PC-3 (cell line): ENCODE measurements at places on chromosomes 12 and 14. TPM values are rescaled to one million over a fixed set of nuclear protein-coding genes. Genes with fewer than 3 reads are reported as not detected.

DNA sequence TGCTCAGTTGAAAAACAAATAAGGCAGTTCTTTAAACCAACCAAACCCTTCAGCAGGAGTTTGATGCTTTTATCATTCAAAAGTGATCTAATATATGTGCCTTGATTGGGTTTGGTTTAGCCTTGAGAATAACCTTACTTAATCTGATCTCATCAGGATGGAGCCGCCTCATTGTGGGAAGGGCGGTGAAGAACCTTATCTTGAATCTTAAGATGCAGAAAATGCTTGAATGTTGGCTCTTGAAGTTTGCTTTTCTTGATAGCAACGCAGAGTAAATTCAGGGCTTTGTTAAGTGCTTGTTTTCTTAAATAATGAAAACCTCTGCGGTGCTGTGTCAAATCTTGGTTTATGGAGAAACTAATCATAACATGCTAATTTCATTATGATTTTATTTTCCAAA is 138.2 kb downstream of the MON2 start:
- no peak overlapping the region for H3K27ac ChIP-seq
- DNase-seq = no peak
- no peaks in the 10 kb centered on the region for H3K36me3 ChIP-seq
- H3K4me1 ChIP-seq = peaks cover 24% of the 10 kb centered on the region
- H3K4me3 ChIP-seq = peak overlapping the region; percentile 92

- H3K4me1 ChIP-seq = peaks cover 12% of the 10 kb centered on the region; the same call in 1 of the 2 replicates
- H3K4me3 ChIP-seq = no peak overlapping the region
- no peaks in the 10 kb centered on the region for H3K36me3 ChIP-seq
- H3K27me3 ChIP-seq = no peaks in the 10 kb centered on the region
- peak; percentile 59 for DNase-seq
Observed at GRCh38 chr12:70190262-70191010, 52.8 kb upstream of the CNOT2 start.

- no peaks in the 10 kb centered on the region for H3K27me3 ChIP-seq
- DNase-seq = no peak
- H3K27ac ChIP-seq = no peak overlapping the region
- no peaks in the 10 kb centered on the region for H3K4me1 ChIP-seq
- H3K36me3 ChIP-seq = peaks cover under 1% of the 10 kb centered on the region; the same call in 1 of the 2 replicates
- H3K4me3 ChIP-seq = no peak overlapping the region
Observed at GRCh38 chr14:105436891-105437722, 17.5 kb downstream of the MTA1 start.

GRCh38 chr14:104212206-104213095 is 74.1 kb downstream of the KIF26A start:
- DNase-seq = no peak
- H3K4me3 ChIP-seq = no peak overlapping the region
- no peaks in the 10 kb centered on the region for H3K36me3 ChIP-seq
- H3K4me1 ChIP-seq = no peaks in the 10 kb centered on the region
- H3K27me3 ChIP-seq = peaks cover 16% of the 10 kb centered on the region

GRCh38 chr12:110122929-110123328 is 1.2 kb upstream of the IFT81 start:
- no peaks in the 10 kb centered on the region for H3K36me3 ChIP-seq
- no peaks in the 10 kb centered on the region for H3K27me3 ChIP-seq
- peaks cover 6% of the 10 kb centered on the region for H3K4me1 ChIP-seq

DNA sequence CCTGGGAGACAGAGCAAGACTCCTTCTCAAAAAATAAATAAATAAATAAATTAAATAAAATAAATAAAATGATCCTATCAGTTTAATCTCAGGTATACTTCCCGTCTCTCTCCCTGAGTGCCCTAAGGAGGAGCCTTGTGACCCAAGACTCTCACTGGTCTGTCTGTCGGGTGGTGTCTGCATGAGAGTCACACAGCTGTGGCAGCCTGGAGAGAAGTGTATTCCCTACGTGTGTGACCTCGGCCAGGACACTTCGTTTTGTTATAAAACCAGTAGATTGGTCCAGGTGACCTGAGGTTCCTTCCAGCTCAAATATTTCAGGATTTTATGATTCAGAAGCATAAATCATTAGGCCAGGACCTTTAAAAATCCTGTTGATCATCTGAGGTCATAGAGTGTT is 4.8 kb downstream of the SYNE3 start:
- H3K27ac ChIP-seq = no peak overlapping the region
- H3K27me3 ChIP-seq = no peaks in the 10 kb centered on the region
- DNase-seq = no peak
- H3K36me3 ChIP-seq = no peaks in the 10 kb centered on the region

GRCh38 chr14:62053188-62053587 is 291.0 kb downstream of the SNAPC1 start:
- H3K4me1 ChIP-seq = no peaks in the 10 kb centered on the region
- DNase-seq = no peak
- H3K27ac ChIP-seq = no peak overlapping the region
- H3K36me3 ChIP-seq = no peaks in the 10 kb centered on the region

DNA sequence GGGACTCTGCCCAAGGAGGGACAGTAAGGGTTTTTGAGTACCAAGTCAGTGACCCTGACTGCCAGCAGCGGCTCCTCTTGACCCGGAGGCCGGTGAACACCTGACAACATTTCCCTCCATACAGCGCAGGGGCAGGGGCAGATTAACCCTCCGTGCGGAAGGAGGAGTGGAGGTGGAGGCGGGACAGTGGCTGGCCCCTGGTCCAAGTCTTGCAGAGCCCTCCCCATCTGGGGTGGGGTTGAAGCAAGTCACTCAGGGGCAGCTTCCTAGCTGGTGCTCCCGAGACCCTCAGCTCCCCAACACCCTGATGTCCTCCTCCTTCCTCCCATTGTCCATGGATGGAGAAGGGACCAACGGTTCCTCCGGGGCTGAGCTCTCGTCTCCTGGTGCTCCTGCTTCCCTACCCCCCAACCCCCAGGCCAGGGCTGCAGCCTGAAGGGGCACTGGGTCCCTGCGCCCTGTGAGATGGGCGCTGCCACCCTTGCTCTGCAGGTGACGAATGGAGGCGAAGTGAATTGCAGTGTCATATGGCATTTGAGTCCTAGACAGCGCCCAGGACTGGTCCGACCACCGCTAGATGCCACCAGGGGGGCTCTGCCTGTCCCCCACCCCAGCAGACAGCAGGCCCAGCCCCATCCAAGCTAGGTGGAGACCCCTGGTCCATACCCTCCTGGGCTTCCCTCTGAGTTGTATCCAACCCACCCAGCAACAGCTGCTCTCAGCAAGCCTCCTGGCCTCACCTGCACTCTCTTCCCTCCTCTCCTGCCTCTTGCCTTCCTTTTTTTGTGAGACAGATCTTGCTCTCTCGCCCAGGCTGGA is 7.0 kb upstream of the AMN start:
- DNase-seq = no peak
- no peak overlapping the region for H3K4me3 ChIP-seq
- H3K36me3 ChIP-seq = no peaks in the 10 kb centered on the region
- H3K27ac ChIP-seq = no peak overlapping the region

GRCh38 chr14:72318648-72319047 is 386.4 kb downstream of the RGS6 start:
- H3K4me3 ChIP-seq = peak overlapping the region; percentile 40
- peak; percentile 7 for DNase-seq
- H3K27me3 ChIP-seq = peaks cover 36% of the 10 kb centered on the region
- H3K36me3 ChIP-seq = no peaks in the 10 kb centered on the region
- no peak overlapping the region for H3K27ac ChIP-seq
- H3K4me1 ChIP-seq = no peaks in the 10 kb centered on the region

DNA sequence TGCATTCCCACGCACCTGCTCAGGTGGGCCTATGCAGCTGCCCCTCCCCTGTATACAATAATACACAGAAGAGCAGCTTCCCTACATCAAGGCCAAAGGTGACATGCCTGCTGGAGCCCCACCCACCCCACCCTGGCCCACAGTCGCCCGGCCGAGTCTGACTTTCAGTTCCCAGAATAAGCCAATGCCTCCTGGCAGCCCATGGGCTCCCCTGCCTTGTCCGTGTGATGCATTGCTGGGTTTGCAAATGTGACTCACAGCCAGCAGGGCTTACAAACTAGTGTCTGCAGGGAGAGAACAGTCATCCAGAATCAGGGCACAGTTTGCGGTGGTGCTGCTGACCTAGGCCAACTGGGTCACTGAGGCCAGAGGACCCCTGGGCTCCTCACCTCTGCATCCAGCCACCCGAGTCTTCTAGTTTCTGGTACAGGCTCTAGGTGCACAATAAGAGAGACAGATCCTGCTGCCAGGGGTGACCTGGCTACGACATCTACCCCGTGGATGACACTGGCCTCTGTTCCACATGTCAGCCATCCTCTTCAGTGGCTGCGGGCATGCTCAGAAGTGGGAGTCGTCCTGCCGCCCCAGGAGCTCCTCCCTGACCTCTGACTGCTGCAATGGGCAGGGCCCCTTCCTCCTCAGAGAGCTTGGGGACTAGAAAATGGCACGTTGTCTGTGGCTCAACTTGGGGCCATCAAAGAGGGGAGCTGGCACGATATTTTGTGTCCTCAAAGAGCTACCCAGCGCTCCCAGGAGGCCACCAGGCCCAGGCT is 84.5 kb downstream of the CHGA start:
- no peaks in the 10 kb centered on the region for H3K27me3 ChIP-seq
- DNase-seq = peak; percentile 80
- H3K4me1 ChIP-seq = peaks cover 27% of the 10 kb centered on the region
- no peak overlapping the region for H3K4me3 ChIP-seq

DNA sequence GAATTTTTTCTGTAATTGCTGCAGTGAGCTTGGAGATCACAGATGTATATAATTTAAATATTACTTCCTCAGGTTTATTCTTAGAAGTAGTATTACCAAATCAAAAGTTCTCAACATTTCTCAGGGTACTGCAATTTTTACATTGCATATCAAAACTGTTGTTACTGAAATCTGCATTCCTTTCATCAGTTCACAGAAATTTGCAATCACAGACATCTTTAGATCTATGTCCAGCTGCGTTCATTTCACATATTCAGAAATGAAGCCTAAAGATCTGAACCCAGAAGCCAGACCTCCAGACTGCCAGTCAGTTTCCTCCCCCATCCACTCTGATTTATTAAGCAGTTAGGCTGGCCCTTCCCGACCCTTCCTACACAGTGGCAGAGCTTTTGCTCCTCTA is 18.2 kb upstream of the IFT81 start:
- H3K4me1 ChIP-seq = peaks cover 26% of the 10 kb centered on the region
- no peaks in the 10 kb centered on the region for H3K27me3 ChIP-seq
- H3K36me3 ChIP-seq = no peaks in the 10 kb centered on the region

- no peaks in the 10 kb centered on the region for H3K36me3 ChIP-seq
- peaks cover 10% of the 10 kb centered on the region; the same call in 1 of the 2 replicates for H3K4me1 ChIP-seq
- H3K4me3 ChIP-seq = no peak overlapping the region
Observed at GRCh38 chr12:32811686-32812392, 56.1 kb upstream of the YARS2 start.

- H3K27me3 ChIP-seq = peaks cover 65% of the 10 kb centered on the region
- DNase-seq = no peak
- H3K4me3 ChIP-seq = no peak overlapping the region
- H3K4me1 ChIP-seq = no peaks in the 10 kb centered on the region
- H3K27ac ChIP-seq = no peak overlapping the region
Observed at GRCh38 chr12:130937063-130937462, 16.6 kb upstream of the ADGRD1 start.

DNA sequence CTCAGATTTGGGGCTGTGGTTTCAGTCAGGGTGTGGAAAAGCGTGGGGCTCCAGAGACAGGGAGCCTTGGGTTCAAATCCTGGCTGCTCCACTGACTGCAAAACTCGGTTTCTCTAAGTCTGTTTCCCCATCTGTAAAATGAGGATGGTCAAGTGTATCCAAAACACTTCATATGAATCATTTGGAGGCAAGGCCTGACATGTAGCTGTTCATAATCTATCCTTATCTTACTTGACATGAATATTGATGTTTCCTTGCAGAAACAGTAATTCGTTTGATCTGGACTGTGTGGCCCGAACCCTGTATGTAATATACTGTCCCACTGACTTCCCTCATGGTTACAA is 1.5 kb upstream of the CCDC63 start:
- H3K4me1 ChIP-seq = no peaks in the 10 kb centered on the region
- no peaks in the 10 kb centered on the region for H3K36me3 ChIP-seq
- no peak overlapping the region for H3K4me3 ChIP-seq
- H3K27me3 ChIP-seq = peaks cover 13% of the 10 kb centered on the region; the same call in 1 of the 2 replicates
- DNase-seq = no peak
- H3K27ac ChIP-seq = no peak overlapping the region

DNA sequence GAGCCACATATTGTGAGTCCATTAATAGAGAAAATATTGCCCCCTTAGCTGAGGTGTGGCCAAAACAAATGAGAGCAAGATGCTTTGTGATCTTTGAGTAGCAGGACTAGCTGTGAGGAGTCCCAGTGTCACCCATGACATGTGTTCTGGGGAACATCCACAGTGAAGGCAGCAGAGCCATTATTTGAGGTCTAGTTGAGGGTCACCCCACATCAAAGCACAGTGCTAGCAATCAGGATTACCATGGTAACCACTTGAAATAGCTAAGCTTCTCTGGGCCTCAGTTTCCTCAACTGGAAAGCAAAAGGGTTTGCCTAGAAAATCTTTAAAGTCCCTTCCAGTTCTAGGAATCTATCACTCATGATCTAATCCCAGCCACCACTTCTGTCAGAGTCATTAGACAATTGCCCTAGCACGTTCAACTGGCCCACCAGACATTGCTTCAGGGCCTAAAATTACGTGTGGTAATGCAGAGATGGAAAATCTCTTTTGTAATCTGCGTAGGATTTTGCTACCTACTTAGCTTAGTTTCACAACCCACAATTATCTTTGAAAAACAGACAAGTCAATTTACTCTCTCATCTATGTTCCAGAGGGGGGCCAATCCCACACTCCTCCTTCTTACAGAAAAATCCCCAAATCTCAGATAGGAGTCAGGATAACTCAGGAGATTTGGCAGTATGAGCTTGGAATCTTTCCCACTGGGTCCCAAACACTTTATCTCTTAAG is 251.2 kb upstream of the EGLN3 start:
- no peak overlapping the region for H3K27ac ChIP-seq
- H3K27me3 ChIP-seq = no peaks in the 10 kb centered on the region
- DNase-seq = no peak
- H3K4me3 ChIP-seq = no peak overlapping the region
- H3K36me3 ChIP-seq = no peaks in the 10 kb centered on the region

DNA sequence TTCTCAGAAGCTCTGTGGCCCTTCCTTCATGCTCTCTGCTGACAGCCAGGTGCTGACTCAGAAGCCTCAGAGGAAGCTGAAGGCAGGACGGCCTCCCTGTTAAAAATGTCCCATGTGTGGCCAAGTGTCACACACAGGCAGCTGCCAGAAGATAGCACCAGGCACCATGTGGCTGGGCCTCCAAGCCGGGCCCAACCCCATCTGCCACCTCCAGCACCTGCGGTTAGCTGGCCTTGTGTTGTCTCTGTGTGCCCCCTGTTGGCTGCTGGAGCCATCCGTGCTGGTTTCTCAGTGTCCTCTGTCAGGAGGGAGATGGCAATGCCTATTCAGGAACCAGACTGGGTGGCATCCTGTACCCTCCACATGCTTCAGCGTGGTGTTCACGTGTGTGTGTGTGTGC is 63.2 kb downstream of the TSPAN11 start:
- DNase-seq = peak; percentile 54
- no peaks in the 10 kb centered on the region for H3K36me3 ChIP-seq
- H3K27ac ChIP-seq = peak overlapping the region; percentile 43
- H3K27me3 ChIP-seq = no peaks in the 10 kb centered on the region
- H3K4me3 ChIP-seq = no peak overlapping the region

CELA1 gene
- not detected in 2 replicates for total RNA-seq

ZNF140 gene
- 1.4 and 1.8 TPM in 2 replicates for total RNA-seq

ASCL1 gene
- total RNA-seq = not detected in 2 replicates

AQP6 gene
- total RNA-seq = not detected in 2 replicates

RPL10L gene
- total RNA-seq = not detected in 2 replicates

STAB2 gene
- total RNA-seq = not detected in 2 replicates

GPD1 gene
- 0.11 and 0.40 TPM in 2 replicates for total RNA-seq

PMCH gene
- total RNA-seq = not detected in 2 replicates

ST8SIA1 gene
- total RNA-seq = not detected in 2 replicates
